ENCODE measurements at places on chromosomes 2 and 18.

DNA sequence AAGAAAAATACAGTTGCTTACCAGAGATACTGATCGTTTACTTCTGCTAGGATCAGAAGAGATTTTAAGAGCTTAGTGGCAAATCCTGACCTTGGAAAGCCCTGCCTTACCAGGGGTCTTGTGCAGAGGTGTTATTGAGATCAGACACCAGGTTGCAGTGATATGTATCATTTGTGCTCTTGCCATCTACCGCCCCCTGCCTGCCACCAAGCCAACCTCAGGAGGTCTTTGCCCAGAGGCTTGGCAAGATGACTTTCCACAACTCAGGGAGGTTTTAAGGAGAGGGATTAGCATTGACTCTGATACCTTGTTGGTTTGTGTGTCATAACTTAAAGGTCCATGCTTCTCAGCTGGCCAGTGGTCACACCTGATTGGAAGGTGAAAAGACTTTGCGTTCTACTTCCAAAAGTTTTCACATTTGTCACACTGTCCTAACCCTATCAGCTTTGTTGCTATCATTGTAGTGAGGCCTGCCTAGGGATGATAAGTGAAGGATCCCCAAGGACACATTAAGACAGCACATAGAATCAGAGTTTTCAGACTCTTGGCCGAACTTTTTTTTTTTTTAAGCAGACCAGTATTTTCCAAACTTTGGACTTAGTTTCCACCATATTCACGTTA is 46.2 kb upstream of the MGAT5 start:
- DNase-seq: peak; percentile 16

- DNase-seq: no peak
Observed at GRCh38 chr2:54589340-54590215, 133.5 kb downstream of the SPTBN1 start.

DNA sequence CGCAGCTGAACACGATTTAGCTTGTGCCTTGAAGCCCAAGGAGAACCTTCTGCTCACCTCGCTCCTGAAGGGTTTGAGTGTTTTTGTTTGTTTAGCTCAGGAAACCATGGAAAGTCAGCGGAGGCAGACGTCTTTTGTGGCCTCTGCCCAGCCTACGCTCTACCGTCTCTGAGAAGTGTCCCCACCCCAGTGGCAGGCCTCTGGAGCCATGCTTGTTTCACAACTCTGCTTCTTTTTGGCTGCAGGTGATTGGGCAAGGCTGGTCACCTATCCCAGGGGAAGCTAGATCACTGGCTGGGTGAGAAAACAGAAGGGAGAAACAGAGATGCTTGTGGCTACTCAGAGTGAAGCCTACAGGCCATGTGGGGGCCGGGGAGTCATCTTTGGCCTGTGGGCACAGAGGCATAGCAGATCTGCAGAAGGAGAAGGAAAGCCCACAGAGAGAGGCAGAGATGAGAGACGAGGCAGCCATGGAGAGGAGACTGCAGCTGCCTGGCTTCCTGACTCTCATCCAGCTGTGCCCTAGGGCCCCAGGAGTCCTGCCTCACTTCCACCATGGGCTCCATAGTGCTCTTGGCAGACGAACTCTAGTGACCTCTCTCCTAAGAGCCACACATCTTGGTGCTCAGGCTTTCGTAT is 50.1 kb downstream of the CIB4 start:
- DNase-seq: no peak

- DNase-seq: no peak
Observed at GRCh38 chr2:146814971-146815370, 1029.9 kb upstream of the ACVR2A start.

- DNase-seq: no peak
Observed at GRCh38 chr2:134712736-134713135, 6.1 kb downstream of the TMEM163 start.

DNA sequence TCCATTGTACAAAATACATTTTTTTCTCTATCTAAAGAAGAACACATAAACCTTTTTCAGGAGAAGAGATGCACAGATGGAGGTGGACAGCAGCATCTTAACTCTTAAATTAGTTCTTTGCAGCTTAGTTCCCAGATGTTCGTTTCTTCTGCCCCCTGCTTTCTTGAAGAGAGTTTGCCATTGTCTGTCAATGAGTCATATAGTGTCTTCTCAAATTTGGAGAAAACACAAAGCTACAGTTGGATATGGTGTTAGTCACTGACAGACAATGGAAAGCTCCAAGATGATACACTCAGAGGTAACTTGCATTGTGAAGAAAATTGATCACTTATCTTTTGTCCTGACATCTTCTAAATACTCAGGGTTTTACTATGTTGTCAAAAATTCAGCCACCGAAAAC is 48.8 kb upstream of the TMEFF2 start:
- DNase-seq: no peak

DNA sequence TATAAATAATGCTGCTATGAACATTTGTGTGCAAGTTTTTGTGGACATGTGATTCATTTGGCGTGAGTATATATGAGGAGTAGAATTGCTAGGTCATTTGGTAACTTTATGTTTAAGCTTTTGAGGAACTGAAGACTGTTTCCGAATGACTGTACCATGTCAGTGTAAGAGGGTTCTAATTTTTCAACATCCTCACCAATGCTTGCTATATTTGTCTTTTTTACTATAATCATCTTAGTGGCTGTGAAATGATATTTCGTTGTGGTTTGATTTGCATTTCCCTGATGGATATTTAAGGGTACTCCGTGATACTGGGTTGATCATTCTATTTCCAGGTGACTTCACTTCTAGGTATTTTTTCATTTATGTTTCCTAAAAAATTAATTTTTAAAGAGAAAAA is 241.1 kb downstream of the BCL2 start:
- no peak for DNase-seq

- no peak for DNase-seq
Observed at GRCh38 chr2:233476651-233477547, 89.7 kb downstream of the USP40 start.

DNA sequence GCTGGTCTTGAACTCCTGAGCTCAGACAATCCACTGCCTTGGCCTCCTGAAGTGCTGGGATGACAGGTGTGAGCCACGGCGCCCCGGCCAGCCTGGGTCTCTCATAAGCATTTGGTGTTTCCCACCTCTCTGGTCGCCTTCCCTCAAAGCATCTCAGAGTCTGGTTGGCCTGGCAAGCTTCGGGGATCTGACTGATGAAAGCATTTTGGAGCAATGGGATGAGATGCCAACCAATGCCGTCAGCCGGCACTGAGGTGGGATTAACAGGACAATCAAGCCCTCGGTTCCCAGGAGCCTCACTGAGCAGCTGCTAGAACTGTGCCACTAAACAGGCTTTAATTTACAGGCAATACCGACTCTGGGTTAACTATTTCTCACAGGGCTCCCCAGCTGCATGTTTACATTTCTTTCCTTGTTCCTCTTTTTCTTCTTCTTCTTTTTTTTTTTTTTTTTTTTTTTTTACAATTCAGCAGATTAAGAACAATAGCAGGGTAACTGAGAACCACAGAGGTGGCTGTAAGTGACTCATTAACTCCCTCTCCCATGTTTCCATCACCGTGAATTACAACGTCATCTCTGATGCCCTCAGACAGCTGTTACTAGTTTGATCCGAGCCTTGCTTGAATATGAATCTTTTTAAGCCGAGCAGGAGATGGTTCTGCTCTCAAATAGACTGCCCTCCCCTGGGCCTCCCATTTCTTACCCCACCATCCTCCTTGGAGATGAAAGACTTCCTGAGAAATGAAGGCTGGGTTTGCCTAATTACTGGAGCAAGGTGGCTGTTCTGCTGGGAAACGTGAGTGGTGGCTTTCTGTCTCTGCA is 37.9 kb downstream of the ODC1 start:
- DNase-seq: no peak

- DNase-seq: no peak
Observed at GRCh38 chr2:128390991-128391630, 72.4 kb upstream of the HS6ST1 start.

DNA sequence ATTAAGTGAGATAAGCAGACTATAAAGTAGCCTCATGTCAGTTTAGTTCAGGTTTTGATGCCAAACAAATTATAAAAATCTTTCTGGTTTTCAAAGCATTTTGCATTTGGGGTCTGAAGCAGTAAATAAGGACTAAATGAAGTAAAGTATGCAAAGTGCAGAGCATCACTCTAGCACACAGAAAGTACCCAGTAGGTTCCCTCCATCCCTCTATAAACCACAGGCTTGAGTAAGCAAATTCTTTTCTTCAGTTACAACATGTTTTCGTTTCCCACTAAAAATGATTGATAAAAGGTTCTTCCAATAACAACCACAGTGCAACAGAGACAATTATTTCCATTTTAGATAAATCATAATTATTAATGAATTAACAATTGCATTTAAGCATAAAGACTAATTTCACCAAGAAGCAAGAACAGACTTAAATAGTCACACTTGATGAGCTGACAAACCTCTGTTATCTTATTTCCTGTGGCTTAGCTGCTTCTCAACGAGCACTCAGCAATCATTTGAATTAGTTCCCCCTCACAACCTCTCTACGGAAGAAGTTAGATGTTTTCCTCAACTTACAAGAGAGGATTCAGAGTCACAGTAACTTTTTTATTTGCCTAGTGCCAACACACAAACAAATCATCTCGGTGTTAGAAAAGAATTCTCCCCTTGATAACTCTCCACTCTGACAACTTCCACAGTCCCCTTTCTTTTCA is 249.8 kb downstream of the NBAS start:
- no peak for DNase-seq

DNA sequence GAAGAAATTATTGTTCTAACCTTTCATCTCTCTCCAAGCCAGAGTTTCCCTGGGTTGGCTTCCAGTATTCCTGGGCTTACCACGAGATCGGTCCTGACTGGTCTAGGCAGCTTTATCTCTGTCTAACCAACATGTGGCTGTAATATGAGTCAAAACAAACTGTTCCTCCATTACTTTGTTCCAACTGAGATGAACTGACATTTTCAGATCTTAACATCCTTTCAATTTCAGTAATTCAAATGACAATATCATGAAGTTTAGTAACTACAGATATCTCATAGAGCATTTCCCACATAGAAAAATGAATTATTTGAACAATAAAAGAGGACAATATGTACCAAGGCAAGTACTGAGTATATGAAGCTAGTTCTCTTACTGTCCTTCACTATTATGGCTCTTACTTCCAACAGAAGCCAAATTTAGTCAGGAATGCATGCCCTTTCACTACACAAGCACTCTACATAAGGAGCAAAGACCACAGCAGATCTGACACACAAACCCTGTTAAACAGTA is 15.5 kb downstream of the SLC25A12 start:
- no peak for DNase-seq

Data from stimulated activated CD8-positive, alpha-beta memory T cell treated with anti-CD3 and anti-CD28 coated beads, Interleukin-4, amount 100 ng/mL, for 1 hour (primary cell).